ENCODE measurements at places on chromosomes 6 and 20.

DNA sequence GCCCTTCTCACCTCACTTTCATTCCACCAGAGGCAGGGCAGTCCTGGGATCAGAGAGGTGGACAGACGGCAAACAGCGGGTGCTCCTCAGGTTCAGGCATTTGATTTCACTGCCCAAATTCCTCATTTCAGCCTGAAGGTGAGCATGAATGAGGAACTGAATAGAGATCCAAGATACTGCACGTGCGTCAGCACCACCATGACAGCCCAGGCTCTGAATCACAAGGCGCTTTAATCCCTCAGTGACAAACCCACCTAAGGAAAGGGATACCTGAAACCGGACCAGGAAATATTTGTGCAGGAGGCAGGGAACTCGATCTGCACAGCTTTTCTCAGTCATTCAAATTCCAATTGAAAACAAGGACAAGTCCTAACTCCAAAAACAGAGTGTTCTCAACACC lies 174.8 kb upstream of the HEY2 start:
- no peak for DNase-seq

DNA sequence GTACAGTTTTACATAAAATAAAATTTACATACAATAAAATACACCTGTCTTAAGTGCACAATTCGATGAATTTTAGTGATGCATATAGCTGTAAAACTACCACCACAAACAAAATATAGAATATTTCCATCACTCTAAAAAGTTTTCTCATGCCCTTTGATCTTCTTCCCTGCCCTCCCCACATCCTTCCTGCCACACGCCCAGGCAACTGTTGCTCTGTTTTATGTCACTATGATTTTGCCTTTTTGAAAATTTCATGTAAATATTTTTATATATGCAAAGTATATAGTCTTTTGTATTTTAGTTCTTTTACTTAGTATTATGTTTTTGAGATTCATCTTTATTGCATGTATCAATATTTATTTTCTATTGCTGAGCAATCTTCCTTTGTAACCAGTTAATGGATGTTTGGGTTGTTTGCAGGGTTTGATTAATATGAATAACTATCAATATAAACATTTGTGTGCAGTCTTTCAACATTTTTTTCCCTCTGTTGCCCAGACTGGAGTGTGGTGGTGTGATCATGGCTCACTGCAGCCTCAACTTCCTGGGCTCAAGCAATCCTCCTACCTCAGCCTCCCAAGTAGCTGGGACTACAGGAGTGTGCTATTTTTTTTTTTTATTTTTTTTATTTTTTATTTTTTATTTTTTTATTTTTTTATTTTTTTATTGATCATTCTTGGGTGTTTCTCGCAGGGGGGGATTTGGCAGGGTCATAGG lies 23.8 kb upstream of the SAMHD1 start:
- DNase-seq: no peak

DNA sequence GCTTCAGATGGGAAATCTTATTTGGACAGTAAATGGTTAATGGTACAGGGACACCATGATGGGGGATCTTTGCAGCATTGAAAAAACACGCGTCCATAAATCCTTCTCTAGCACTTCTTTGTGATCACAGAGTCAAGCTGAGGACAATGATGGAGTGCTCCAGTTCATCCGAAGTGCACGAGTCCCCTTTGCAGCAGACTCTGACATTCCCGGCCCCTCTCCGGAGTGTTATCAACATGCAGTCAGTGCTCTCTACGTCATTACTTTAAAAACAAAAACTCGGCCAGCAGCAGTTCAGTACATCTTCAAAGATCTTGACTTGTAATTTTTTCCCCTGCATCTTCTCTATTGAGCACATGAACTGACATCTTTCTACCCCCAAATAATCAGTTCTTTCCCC lies 185.5 kb upstream of the AKAP12 start:
- DNase-seq: no peak

GRCh38 chr6:148653138-148653776 lies 93.6 kb upstream of the UST start:
- DNase-seq: no peak
